CD4-positive, alpha-beta T cell treated with Interleukin-10 for 1 hour (primary cell): ENCODE measurements at places on chromosomes 2 and 18.

DNA sequence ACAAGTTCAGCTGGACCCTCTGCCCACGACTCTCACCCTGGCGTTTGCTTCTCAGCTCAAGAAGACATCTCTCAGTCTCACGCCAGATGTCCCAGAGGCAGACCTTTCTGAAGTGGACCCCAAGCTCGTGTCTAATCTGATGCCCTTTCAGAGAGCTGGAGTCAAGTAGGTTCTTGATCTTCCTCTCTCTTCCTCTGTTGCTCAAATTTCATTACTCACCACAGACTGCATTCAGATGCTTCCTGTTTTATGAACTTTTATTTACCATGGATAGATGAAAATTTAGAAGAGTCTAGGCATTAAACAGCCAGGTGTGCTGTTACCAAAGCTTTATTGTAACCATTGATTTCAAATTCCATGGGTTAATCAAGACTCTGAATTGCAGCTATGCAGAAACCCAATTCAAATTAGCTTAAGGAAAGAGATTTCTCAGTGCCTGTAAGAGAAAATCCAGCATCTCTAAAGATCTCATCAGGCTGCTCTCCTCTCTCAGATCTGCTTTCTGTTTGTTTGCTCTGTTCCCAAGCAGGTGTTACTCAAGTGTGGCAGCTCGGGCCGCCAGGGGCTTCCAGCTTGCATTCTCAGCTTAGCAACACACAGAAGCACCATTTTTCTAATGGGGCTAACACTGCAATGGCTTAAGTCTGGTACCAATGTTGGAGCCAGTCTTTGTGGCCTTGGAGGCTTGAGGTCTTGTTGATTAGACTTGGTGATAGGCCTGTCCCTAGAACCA is 16.5 kb downstream of the SMARCAL1 start:
- DNase-seq = no peak

DNA sequence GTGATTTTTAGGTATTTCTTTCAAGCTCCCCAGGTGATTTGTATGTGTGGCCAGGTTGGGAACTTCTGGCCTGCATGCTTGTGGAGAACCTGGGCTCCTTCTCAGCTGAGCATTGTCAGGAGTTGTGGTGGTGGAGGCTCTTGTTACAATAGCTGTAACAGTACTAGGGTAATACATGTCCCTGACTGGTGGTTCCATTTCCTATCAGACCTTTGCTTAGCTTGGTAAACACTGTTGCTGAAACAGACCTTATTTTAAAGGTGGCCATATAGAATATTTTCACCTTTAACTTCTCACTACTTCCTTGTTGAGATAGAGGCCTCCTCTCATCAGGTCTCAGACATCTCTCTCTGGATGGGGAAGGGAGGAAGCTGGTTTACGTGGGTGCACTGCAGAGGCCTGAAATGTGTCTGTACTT is 79.2 kb downstream of the SETBP1 start:
- peak; percentile 15 for DNase-seq

DNA sequence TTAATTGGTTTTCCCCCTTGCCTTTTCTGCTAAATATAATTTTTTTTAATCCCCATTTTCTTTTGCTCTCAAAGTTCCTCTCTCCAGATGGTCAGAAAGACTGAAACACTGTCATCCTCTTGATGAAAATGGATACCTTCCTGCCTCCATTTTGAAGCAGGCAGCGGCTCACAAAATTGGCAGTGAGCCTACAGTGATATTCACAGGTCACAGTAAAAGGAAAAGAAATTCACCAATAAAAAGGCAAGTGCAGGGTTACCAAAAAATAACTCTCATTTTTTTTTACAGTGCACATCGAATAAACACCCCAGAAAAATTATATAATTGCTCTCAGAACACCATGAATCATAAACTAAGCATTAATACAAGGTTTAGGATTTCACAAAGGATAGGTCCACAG is 307.5 kb downstream of the TCF4 start:
- no peak for DNase-seq

DNA sequence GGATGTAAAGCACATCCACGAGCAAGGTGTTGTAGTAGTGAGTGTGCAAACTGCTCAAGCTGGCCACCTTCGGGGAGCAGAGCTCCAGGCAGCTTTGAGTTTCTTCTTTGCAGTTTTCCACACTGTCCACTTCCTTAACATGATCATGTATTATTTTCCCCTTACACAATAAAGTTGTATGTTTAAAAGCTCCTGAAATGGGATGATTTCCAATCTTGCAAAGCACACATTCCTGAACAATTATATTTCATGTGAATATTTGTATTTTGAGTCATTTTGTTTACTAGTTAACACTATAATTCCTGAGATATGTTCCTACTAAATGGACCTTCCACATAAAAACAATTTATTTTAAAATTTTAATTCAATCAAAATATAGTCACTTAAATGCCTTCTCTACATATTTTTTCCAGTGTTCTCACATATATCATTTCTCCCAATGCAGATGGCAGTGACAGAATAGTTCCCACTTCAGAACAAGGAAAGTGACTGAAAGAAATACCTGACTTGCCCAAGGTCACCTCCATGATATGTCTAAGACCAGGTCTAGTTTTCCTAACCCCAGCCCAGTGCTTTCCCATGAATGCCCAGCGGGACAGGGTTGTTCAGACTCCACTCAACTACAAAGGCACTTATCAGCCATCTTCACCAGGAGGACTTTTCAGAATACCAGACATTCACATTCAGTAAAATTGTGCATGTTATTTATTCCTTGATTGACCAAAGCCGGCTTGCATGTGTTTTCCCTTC is 5.5 kb downstream of the CYB5A start:
- DNase-seq = no peak
